ENCODE measurements at places on chromosomes 5 and 9.
A peak's percentile ranks its signal among the peaks of the same experiment; 100 is the strongest.

DNA sequence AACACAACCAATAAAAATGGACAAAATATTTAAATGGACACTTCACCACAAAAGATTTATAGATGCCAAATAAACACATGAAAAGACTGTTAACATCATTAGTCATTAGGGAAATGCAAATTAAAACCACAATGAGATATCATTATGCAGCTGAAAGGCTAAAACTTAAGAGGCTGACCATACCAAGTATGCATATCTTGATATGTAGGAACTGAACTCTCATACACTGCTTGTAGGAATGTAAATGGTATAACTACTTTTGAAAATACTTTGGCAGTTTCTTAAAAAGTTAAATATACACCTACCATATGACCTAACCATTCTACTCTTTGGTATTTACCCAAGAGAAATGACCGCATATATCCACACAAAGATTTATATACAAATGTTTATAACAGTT, 13.6 kb upstream of the ADAMTS12 start:
- no peak for DNase-seq

DNA sequence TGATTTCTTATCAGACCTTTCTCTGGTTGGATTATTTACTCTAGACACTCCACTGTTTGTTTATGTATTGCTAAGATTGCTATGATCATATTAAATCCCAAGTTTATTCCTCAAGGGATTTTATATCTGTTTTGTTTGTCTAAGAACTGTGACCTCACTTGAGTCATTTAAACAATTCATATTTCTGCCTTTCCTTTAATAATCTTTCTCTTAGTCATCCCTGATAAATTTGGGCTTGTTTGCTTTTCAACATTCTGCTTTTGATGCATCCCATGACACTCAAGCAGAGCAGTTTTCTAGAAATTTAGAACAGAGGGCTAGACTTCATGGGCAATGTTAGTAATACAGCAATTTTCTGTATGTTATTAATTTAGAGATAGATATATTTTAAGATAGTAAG, 231.6 kb upstream of the TNC start:
- DNase-seq, result no peak

- no peak for DNase-seq
Observed at GRCh38 chr9:122088880-122089706, 4.0 kb downstream of the TTLL11 start.

DNA sequence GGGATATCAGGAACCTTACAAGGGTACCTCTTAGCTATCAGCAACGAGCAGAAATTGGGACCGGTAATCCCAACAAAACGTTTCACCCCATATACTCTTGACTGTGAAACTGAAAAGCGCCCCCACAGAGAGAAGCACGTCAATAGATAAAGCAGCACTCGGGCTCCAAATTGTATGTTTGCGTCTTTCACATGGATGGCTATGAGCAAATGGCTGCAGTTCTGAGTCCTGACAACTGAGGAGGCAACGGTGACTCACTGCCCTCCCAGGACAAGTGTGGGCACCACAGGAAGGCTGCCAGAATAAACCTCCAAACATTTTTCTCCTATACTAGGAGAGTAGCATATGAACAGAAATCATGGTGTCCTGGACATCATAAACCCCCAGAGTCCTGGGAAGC, 36.6 kb downstream of the SEMA4D start:
- no peak for DNase-seq

- peak; percentile 61 for DNase-seq
Observed at GRCh38 chr9:133188006-133188842, 20.8 kb downstream of the OBP2B start.

DNA sequence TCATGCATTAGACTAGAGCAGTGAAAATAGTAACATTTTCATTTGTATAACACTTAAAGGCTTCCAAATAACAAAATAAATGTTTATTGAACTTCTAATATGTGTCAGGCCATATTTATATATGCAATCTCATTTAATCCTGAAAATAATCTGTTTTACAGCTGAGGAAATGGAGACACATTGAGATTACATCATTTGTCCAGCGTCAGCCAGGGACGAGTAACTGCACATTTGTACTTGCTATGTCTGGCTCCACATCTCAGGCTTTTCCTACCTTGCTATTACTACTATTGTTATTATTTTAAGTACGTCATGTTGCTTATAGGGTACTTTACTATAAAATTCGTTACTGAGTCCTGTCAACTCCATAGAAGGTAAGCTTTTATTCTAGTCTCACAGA, 3.8 kb upstream of the C9 start:
- DNase-seq, result no peak

DNA sequence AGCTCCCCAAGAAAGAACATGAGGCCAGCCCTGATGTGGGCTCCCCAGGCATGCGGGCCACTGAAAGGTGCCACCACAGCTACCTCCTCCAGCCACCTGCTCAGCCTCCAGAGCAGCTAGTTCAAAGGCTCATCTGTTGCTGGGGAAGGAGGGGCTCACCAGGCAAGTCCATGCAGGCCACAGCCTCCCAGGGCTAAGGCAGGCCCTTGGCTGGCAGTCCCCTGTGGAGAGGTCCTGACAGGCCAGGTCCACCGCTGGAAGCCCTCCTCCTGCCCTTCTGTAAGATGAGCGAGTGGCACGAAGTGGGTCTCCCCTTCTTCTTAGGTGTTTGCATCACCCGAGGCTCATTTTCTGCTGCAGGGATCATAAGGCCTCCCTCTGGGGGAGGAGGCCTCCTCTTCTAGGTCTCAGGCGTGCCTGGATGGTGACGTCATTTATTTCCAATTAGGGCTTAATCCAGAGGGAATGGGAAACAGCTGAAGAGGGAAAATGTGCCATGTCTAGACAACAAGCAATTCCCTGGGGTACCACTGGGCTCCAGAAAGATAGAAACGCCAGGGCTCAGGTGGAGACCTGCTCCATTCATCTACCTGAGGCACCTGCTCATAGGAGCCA, 91.6 kb downstream of the CFAP90 start:
- DNase-seq, result no peak

GRCh38 chr5:9468060-9468388, 77.9 kb downstream of the SEMA5A start:
- DNase-seq, result no peak

GRCh38 chr5:143550986-143551630, 147.6 kb upstream of the NR3C1 start:
- no peak for DNase-seq

- no peak for DNase-seq
Observed at GRCh38 chr5:68476854-68477253, 261.3 kb downstream of the PIK3R1 start.

GRCh38 chr5:116273448-116274242, 188.8 kb downstream of the COMMD10 start:
- DNase-seq, result no peak

DNA sequence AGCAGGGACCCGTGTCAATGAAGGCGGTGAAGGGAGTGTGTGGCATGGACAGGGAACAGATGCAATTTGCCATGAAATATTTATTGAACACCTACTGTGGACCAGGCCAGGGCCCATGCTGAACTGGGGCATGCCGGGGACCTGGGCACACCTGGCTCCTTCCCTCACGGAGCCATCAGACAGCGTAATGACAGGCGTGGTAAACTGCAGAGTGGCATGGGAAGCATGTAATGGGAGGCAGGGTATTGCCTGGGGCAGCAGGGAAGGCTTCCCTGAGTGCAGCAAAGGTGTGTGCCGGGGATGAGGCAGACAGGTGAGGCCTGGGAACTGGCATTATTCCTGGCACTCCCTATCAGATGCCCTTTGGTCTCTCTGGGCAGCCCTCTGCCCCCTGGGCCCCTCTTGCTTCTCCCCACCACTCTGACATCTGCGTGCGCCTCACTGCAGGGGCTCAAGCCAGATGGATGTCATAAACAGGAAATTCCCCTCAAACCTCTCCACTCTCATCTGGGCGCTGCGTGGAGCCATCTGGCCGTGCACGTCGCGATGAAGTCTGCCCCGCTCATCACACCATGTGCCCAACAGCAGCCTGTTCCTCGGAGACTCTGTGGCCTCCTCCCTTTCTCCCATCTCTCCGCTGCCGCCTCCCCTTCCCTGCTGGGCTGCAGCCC, 67.6 kb downstream of the HMCN2 start:
- no peak for DNase-seq

GRCh38 chr5:137113939-137114338, 385.2 kb downstream of the SPOCK1 start:
- no peak for DNase-seq

DNA sequence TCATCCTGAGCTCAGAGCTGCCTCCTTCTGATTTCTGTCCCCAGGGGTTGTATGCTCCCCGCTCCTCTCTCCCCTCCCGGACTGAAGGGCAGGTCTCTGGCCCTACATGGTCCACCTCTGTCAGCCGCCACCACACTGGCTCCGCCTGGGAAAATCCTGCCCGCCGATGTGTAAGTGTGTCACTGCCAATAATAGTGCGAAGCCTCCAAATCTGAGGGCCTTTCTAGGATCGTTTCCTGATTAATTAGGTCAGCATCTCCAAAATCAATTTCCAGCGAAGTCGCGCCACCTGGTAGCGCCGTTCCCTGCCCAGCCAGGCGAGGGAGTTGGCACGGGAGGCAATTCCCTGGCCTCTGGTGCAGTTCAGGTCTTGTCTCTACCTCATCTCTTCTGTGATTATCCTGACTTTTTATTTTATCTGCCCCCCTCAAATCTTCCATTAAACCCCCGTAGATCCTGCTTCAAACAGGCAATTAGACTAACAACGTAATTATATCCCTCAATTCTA, 73.5 kb downstream of the ZNF618 start:
- DNase-seq, result no peak

- no peak for DNase-seq
Observed at GRCh38 chr9:108837530-108837929, 18.3 kb downstream of the ACTL7B start.

DNA sequence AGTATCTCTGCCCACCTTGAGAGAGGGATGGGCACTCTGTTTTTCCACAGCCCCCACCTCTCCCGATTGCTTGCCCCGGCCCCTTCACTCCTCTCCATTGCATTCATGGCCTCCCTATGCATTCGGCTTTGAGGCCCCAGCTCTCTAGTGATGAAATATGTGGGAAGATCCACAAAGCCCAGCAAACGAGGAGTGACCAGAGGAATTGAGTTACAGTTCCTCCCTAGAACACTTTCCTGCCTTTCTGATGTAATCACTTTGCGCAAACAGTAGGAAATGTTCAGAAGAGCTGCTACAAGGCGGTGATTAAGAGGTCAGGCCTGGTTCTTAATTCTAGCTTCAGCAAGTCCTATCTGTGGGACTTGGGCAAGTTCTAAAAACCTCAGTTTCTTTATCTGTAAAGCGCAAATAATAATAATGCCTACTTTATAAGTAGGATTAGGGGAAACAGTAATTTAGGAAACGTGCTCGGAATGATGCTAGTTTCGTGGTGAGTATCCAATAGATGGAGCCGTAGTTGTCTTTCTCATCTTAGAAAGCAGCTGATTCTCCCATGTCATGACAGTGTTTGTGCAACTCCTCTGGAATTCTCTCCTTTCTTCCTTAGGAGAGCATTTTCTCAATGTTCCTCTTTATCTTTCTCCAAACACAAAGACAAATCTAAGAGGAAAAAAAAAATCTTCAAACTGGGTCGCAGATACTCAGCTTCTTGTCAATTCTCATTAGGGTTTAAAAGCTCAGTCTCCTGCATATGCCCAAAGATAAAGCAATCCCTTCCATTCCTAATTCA, 99.5 kb upstream of the MSX2 start:
- DNase-seq, result no peak

DNA sequence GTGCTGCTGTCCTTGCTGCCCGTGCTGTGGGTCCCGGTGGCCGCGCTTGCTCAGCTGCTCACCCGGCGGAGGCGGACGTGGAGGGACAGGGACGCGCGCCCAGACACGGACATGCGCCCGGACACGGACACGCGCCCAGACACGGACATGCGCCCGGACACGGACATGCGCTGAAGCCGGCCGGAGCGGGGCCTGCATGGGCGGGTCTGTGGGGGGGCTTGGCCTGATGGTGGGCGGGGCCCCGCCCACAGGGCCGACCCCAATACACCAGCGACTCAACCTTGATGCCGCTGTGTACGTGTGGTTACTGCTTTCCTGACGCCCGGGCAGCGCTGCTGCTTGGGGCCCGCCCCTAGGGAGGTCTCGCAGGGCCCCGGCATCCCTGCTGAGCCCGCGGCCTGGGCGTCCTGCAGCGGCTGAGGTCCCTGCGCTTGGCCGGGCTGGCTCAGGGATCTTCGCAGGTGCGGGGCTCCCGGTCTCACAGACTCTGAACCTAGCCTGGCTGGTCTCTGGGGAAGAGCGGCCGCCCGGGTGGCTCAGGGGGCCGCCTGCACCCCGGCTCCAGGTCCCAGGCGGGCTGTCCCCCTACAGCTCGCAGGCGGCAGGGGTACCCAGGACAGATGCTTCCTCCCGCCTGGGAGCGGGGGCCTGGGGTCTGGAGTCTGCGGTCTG, 20.9 kb downstream of the SLC6A18 start:
- no peak for DNase-seq

DNA sequence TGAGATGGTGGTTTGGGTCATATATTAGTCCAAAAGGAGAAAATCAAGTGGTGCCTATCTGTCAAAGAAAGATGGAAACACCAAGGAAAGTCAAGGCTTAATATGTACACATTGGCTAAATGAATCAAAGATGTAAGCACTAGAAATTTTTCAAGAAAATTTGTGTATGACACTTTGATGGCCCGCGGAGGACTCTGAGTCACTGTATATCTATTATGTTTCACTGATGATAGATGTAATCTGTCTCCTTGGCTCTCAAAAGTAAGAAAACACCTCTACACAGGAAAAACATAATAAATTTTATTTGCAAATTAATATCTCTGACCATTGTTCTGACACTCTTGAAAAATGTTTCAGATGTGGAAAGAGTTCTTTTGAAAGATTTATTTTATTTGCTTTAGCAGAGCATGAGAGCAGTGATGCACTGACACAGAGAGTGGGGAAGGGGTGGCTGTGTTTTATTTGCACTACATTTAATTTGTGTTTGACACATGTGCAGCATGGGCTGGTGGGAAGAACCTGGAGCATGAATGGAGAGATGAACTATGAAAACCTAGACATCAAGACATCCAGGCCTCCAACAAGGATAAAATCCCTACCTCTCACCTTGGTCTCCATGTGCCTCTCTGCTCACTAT, 180.8 kb upstream of the GAS1 start:
- DNase-seq, result no peak

DNA sequence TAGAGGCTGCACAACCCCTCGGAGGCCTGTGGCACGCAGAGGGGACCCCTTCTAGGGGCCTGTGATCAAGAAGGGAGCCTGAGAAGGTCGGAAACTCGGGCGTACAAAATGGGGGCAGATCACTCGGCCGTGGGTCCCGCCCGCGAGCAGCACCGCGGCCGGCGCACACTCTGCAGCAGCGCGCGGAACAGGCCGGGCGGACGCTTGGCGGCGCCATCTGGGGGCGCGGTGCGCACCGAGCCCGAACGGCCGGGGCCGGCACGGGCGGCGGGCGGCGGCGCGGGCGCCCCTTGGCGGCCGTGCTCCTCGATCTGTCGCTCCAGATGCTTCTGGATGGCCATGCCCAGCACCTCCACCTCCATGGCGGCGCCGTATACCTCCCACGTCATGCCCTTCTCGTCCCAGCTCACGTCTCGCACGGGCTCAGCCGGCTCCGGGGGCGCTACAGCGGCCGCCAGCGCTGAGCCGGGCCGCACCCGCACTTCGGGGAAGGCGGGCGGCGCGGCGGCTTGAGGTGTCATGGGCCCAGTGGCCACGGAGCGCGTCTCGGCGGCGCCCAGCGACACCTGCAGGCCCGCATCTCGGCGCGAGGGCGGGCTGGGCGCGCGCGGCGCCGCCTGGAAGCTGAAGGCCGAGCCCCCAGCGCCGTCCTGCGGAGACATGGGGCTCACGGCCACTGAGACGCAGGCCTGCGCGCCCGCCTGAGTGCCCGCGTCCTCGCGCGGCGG, 13.1 kb downstream of the GPRIN1 start:
- peak; percentile 79 for DNase-seq

- no peak for DNase-seq
Observed at GRCh38 chr5:107251151-107251550, 419.6 kb downstream of the EFNA5 start.
